ENCODE measurements at places on chromosomes 12 and 14. TPM values are rescaled to one million over a fixed set of nuclear protein-coding genes. Genes with fewer than 3 reads are reported as not detected.

Gene BICDL1
- total RNA-seq, result 152 TPM

Gene ORMDL2
- total RNA-seq, result 57.0 TPM

GRCh38 chr12:64385468-64385867 lies 5.1 kb downstream of the C12orf56 start:
- peak; percentile 23 for DNase-seq

GRCh38 chr12:56998981-56999380 lies 7.4 kb downstream of the ZBTB39 start:
- DNase-seq, result no peak

Gene CDKN3
- total RNA-seq, result 9.0 TPM

- DNase-seq, result no peak
Measured at GRCh38 chr12:119020406-119021360, 39.3 kb downstream of the SRRM4 start.

GRCh38 chr14:105064721-105065143 lies 498 bp downstream of the GPR132 start:
- no peak for DNase-seq

Gene AICDA
- total RNA-seq, result not detected

DNA sequence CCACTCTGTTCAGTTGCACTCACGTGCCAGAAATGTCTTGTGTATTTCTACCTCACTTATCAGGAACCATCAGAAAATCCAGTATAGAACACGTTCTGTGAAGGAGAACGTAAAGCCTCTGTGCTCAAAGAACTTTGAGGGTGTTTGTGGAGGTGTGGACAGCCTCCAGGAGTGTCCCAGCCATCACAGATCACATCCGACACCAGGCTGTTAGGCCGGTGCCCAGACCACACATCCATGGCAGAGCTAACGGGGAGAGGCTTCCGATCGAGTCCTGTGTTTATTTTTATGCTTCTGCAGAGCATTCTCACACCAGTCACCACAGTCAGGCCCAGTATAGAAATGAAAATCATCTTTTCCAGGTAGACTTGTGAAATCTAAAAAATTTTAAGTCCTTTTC lies 53.6 kb downstream of the TPCN1 start:
- DNase-seq, result no peak

- no peak for DNase-seq
Measured at GRCh38 chr14:80005561-80005960, 205.7 kb downstream of the DIO2 start.

Gene ART4
- not detected for total RNA-seq

DNA sequence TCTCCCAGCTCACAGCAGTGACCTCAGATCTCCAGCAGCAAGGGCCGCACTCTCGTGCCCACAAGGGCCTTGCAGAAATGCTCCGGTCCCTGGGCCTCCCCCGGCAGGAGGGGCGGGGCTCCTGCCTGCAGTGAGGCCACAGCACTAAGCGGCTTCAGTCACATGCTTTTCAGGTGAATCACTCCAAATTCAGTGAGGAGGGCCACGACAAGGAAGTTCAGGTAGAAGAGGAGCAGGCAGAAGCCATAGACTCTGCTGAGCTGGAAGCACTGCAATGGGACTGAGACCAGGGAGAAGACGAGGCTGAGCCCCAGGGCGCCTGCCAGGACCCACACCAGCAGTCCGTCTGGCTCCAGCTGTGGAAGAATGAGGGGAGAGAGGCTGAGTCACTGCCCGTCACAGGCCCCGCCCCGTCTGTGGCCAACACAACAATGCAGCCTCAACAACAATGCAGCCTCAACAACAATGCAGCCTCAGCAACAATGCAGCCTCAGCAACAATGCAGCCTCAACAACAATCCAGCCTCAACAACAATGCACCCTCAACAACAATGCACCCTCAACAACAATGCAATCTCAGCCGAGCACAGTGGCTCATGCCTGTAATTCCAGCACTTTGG lies 35.2 kb downstream of the SLC8B1 start:
- no peak for DNase-seq

GRCh38 chr14:23631702-23632460 lies 4.3 kb upstream of the DHRS2 start:
- DNase-seq, result peak; percentile 62

GRCh38 chr14:35827678-35828472 lies 1.7 kb downstream of the BRMS1L start:
- no peak for DNase-seq

GRCh38 chr12:2667716-2668440 lies 126.9 kb upstream of the FKBP4 start:
- DNase-seq, result no peak

Gene DYRK2
- total RNA-seq, result 40.3 TPM

DNA sequence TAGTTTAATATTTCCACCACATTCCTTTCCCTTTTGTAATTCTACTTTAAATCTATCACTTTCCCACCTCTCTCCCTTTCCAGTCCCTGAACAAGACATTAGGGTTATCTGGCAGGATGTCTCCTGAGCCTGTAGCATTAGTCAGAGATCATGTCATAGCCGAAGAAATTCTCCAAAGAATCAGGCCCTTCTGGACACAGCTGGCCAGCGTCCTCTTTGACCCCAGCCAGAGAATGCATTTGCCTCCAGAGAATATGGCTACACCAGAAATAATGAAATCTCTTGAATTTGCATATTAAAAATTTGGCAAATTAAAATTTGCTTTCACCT lies 56.7 kb downstream of the NTF3 start:
- DNase-seq, result no peak

GRCh38 chr12:92156704-92157395 lies 11.2 kb upstream of the BTG1 start:
- no peak for DNase-seq

Gene HELB
- 14.6 TPM for total RNA-seq

Gene SERPINA10
- not detected for total RNA-seq

DNA sequence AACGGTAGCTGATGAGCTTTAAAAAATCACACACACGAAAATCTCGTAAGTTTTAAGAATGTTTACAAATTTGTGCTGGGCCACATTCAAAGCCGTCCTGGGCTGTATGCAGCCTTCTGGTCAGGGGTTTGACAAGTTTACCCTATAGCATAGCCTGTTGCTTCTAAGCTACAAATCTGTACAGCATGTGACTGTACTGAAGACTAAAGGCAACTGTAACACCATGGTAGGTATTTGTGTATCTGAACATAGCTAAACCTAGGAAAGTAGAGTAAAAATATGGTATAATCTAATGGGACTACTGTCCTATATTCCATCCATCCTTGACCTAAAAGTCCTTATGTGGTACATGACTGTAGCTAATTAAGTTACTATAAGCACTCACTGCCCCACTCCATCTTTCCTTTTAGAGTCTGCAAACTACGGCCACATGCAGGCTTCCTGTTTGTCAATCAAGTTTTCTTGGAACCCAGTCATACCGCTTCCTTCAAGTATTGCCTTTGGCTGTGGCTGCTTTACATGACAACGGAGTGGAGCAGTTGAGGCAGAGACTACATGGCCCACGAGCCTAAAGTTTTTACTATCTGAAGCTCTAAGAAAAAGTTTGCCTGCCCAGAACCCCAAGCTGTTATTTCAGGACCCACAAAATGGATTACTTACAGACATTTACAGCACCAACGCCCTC lies 18.5 kb downstream of the KRT7 start:
- DNase-seq, result no peak

DNA sequence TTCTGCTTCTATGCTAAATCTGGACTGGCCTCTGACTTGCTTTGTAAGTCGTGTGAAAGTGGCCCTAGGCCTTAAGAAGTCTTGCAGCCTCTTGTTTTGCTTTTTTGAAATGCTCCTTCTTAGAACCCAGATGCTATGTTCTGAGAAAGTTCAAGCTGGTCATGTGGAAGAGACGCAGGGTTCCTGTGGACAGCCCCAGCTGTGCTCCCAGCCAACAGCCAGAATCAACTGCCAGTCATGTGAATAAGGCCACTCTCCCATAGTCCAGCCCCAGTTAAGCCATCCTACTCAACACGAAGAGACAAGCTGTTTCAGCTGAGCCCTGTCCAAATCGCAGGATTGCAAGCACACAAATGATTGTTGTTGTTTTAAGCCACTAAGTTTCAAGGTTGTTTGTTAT lies 37.3 kb upstream of the TBPL2 start:
- DNase-seq, result no peak

Gene RASSF3
- 44.2 TPM for total RNA-seq

DNA sequence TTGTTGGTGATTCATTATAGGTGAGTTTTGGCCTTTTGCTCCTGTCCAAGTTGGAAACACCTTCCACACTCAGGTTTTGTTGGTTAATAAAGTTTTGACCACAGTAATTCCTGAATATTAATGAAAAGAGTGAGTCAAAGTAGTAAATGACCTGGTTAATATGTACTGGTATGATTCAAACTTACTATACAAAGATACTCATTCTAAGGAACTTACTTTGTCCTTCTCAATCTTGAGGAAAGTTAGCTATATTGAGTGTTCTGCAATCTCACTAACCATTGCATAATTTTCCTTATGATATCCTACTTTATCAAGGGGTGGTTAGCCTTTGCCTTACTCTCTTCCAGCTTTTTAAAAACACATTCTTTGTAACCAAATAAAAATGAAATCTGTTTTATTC lies 20.9 kb upstream of the HECTD1 start:
- no peak for DNase-seq

GRCh38 chr12:52990206-52990605 lies 16.1 kb upstream of the EIF4B start:
- DNase-seq, result no peak

DNA sequence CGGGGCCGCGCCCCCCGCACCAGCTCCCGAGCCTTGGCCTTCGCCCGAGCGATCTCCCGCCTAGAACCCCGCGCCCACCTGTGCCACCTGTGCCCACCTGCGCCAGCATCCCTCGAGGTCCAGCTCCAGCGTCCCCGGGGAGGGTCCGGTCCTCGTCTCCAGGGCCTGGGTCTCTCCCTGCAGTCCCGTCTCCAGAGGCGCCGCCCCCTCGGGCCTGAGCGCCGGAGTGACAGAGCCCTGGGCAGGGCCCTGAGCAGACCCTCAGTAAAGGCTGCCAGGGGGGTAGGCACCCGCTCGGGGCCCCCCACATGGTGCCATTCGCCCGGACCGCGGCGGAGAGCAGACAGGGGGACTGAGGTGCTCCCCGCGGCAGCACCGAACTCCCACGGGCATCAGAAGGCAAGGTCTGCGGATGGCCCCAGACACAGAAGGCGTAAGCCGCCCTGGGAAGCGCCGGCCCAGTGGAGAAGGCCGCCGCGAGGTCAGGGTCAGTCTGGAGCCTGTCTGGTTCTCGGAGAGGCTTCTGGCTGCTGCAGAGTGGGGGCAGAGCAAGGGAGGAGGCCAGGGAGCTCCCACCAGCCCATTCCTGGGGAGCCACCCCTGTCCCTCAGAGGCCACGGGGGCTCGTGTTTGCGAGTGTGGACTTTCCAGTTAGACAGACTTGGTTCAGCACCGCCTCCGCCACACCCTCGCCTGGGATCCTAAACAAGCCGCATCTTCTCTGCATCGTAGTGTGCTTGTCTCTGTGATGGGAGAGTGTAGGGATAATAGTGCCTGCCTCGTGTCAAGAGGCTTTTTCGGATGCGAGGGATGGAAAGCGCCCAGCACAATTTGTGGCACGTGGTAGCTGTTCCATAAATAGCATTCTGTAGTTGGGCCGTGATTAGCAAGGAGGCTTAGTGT lies 1.1 kb upstream of the PPP1R13B start:
- DNase-seq, result no peak

Measured in activated T-cell treated with anti-CD3 and anti-CD28 coated beads, Interleukin-2, amount 50 U/mL, for 4 hours (primary cell).